Fibroblast of gingiva (primary cell): ENCODE measurements at places on chromosomes 13 and 19.

DNA sequence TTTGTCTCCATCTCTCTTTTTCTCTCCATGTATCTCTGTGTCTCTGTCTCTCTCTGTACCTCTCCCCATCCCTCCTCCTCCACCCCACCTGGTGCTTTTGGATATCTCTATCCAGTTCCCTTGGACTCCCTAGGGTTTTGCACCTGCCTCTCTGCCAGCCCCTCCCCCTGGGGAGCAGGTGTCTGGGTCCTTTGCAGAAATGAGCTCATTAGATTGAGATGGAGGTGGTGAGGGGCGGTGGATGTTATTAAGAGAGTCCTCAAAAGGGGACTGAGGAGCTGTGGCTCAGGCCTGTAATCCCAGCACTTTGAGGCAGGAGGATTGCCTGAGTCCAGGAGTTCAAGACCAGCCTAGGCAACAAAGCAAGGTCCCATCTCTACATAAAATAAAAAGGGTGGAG, 2.1 kb downstream of the KCNN4 start:
- no peak for DNase-seq

GRCh38 chr19:38496603-38497487, 63.4 kb downstream of the RYR1 start:
- DNase-seq, result no peak

DNA sequence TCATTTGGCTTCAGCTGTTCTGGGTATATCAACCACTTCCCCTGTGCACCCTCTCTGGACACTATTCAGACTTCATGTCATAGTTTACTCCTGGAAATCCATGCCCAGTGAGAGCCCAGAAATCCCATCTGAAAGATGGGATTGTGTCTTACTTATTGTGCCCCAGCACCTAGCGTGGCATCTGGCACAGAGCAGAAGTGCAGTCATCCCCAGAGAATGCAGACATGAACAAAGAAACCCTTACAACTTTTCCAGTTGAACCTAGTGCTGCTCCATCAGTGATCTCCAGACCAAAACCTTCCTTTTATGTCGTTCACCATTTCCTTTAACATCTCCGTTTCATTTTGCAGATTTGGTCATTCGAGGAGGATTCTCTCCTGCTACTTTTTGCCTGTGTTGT, 60.6 kb downstream of the MBNL2 start:
- DNase-seq, result no peak

DNA sequence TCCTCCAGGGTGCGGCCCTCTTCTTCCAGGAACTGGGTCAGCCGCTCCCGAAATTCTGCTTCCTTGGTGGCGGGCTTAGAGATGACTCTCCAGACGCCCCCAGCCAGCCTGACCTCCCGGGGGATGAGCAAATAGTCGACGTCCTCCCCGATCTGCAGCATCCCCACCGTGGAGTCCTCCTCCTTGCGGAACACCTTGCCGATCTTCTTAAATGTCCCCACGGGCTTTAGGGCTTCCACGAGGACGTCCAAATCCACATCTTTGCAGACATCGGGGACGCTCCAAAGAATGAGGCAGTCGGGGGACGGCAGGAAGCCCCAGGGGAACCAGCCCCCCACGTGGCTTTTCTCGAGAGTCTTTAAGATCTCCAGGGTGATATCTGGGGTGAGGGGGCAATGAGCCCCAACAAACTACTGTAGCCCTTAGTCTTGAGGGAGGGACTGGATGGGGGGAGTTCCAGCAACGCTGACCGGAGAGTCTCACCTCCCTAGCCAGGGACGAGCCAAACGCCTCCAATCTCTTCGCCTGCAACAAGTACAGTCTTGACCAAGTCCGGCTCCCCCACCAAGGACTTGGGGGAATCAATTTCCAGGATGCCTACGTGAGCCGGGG, 608 bp downstream of the CCDC8 start:
- no peak for DNase-seq

DNA sequence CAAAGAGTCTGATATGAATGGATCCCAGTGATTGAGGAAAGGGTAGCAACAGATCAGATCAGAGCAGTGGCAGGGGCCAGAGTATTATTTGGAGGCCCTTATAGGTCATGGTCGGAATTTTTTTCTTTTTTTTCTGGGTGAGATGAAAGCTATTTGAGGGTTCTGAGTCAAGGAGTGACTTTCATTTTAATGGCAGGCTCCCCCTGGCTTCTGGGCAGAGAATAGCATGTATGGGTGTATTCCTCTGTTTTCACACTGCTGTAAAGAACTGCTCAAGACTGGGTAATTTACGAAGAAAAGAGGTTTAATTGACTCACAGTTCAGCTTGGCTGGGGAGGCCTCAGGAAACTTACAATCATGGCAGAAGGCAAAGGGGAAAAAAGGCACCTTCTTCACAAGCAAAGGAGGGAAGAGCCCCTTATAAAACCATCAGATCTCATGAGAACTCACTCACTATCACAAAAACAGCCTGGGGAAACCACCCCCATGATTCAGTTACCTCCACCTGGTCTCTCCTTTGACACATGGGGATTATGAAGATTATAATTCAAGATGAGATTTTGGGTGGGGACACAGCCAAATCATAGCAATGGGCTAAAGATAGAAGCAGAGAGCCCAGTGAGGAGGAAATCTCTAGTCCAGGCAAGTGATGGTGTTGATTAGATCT, 3.0 kb upstream of the SLC6A16 start:
- DNase-seq, result no peak

DNA sequence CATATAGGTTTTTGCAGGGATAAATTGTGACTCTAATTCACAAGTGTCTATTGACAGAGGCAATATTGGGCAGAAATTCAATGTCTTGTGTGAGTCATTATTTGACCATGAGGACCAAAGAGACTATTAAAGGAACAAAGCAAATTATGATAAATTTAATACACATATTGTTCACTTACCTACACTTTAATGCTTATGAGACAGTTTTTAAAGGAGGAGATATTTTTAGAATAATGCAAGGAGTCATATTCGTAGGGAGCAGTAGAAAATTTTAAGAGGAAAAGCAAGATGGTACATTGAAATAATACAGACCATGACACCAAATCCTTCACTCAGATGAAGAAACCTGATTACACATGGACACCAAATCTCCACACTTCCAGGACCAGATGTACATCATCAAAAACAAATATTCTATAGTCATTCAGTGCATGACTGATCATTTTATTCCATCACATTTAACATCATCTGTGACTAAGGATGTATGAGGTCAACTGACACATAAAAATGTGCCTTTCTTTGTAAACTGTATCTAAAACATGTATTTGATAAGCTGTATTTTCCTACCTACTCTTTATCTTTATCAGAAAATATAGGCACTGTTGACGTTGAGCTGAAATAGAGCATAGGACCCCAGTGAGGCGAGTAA, 4.2 kb upstream of the OR7A17 start:
- no peak for DNase-seq

GRCh38 chr13:74574964-74575728, 440.9 kb upstream of the KLF12 start:
- DNase-seq, result no peak

DNA sequence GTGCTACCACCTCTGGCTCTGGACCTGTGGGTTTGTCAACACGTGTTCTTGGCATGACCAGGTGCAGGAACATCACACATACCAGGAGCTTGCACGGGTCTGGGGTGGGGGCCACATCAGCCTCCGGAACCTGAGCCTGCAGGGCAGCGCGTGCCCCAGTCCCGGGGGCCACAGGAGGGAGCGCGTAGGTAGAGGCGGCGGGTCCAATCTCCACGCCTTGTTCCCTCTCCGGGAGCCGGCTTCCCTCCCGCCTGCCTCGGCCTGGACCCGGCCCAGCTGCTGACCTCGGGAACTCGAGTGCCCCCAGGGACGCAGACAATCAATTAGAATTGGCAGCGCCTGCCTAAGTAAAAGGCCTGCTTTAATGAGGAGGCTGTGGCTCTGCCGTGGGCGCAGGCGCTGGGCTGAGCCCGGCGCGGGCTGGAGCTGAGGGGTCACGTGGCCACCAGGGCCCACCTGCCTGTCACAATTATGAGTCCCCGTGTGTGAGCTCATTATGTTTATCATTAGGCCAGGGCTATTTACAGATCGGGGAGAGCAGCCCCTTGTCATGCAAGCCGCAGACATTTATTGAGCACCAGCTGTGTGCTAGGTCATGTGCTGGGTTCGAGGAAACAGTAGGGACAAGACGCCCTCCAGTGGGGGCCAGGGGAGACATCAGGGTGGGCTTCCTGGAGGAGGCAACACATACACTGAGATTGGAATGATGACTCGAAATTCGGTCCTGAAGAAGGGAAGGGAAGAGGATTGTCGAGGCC, 32.2 kb upstream of the TNFAIP8L1 start:
- peak; percentile 46 for DNase-seq

- peak; percentile 98 for DNase-seq
Observed at GRCh38 chr13:33355201-33355895, 69.8 kb upstream of the STARD13 start.

DNA sequence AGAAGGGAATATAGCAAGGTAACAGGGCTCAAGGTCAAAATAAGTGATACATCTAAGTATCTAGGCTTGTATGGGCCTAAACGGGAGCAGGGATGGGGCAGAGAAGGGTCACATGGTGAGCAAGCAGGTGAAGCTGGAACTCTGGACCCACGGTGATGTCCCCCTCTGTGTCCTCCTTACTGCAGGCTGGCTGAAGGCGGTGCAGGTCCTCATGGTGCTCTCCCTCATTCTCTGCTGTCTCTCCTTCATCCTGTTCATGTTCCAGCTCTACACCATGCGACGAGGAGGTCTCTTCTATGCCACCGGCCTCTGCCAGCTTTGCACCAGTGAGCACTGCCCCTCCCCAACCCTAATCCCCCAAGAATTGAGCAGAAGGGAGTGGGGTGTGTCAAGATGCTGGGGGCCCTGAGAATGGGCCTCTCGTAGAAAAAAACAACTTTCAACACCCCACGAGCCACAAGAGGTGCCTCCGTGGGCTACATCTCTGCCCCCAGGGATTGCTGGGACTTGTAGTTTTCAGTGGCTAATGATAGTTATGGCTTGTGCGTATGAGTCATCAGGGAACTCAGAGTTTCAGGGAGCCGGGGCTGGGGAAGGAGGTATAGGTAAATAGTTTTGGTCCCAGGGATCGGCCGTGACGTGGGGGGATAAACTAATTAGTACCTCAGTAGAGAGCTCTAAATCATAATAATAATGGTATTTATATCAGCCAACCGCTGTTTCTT, 4.0 kb downstream of the EMP3 start:
- DNase-seq, result no peak

GRCh38 chr19:55113570-55114039, 3.8 kb downstream of the PPP1R12C start:
- DNase-seq, result peak; percentile 96

GRCh38 chr19:49690079-49690655, 749 bp upstream of the CPT1C start:
- no peak for DNase-seq

GRCh38 chr19:38318660-38319059, 985 bp upstream of the KCNK6 start:
- DNase-seq, result no peak

GRCh38 chr13:31209172-31209840, 9.5 kb downstream of the B3GLCT start:
- DNase-seq, result peak; percentile 32

DNA sequence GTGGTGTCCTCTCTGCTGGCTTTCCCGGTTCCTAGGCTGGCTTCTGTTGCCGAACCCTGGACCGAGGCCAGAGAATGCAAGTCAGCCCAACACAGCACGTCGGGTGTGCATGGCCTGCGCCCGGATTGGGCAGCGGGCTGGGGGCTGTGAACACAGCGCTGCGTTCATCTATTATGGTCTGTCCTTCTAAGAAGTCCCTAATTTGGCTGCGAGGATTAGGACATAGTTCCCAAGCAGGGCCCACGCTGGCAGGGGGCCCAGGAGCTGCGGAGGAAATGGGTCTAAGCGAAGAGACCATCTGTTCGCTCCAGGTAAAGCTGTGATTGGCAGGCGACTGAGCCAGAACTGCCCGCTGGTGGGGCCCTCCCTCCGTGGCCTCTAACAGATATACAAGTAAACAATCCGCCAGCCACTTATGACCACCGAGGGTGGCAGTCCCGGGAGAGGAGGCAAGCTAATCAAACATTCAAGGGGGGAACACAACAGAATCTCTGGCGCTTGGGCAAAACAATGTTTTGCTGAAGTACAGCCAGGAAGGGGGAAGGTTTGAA, 6.0 kb downstream of the SYCE2 start:
- peak; percentile 72 for DNase-seq

GRCh38 chr13:95707442-95708390, 30.8 kb downstream of the DNAJC3 start:
- no peak for DNase-seq

GRCh38 chr13:49731766-49732165, 40.5 kb upstream of the EBPL start:
- peak; percentile 54 for DNase-seq
